ENCODE measurements at places on chromosomes 5 and 9. TPM values are rescaled to one million over a fixed set of nuclear protein-coding genes. Genes with fewer than 3 reads are reported as not detected.

SCGB3A2 gene
- polyA plus RNA-seq: 4.5 TPM

KLF4 gene
- polyA plus RNA-seq: 63.4 TPM

DNA sequence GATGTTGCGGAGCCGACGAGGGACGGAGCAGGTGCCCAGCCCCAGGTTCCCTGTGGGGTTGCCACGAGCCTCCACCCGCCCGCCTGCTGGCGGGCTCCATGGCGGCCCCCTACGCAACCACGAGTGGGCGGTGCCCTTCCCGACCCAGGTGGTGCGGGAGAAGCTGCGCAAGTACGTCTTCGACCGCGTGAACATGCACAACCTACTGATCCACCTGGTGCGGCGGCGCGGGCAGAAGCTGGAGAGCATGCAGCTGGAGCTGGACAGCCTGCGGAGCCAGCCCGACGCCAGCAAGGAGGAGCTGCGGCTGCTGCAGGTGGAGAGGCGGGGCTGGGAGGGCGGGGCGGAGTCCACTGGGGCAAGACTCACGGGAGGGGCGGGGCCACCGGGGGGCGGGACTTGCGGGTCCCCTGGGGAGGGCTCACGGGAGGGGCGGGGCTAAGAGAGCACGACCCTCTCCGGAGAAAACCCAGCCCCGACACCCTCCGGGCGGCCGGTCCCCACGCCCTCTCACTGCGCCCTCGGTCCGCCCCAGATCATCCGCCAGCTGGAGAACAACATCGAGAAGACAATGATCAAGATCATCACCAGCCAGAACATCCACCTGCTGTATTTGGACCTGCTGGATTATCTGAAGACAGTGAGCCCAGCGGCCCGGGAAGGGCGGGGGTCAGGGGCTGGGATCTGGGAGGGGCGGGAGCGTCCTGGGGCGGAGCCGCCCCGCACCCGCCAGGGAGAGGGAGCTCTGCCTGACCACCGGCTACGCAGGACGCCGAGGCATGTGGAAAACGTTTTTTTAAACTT is 3.9 kb downstream of the CCDC183 start:
- H3K4me1 ChIP-seq: no peaks in the 10 kb centered on the region
- H3K27ac ChIP-seq: peak overlapping the region; percentile 95
- peaks cover 3% of the 10 kb centered on the region for H3K27me3 ChIP-seq
- H3K36me3 ChIP-seq: no peaks in the 10 kb centered on the region
- peak overlapping the region; percentile 64 for H3K4me3 ChIP-seq

DNA sequence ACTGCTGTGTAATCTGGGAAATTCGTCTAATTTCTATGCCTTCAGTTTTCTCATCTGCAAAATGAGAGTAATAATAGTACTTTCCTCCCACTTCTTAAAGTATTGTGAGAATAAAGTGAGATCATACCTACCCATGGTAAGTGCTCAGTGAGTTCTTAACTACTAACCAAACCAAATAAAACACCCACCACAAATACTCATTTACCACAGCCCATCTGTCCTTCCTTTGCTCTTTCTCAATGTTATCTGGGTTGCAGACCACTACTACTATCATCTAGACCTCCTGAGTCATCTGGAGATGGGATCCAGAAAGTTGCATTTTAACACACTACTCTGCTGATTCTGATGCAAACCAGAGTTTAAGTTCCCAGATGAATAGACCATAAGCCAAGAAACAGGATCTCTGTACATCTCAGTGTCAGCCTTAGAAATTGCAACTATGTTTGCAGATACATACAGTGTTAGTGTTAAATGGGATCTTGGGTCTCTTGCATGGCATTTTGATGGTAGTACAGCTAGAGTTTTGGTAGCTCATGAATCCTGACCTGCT is 105.4 kb upstream of the ATP10B start:
- no peak overlapping the region for H3K4me3 ChIP-seq
- peaks cover 24% of the 10 kb centered on the region for H3K4me1 ChIP-seq
- no peaks in the 10 kb centered on the region for H3K27me3 ChIP-seq
- no peak overlapping the region for H3K27ac ChIP-seq
- no peaks in the 10 kb centered on the region for H3K36me3 ChIP-seq
- no peak for DNase-seq

DNA sequence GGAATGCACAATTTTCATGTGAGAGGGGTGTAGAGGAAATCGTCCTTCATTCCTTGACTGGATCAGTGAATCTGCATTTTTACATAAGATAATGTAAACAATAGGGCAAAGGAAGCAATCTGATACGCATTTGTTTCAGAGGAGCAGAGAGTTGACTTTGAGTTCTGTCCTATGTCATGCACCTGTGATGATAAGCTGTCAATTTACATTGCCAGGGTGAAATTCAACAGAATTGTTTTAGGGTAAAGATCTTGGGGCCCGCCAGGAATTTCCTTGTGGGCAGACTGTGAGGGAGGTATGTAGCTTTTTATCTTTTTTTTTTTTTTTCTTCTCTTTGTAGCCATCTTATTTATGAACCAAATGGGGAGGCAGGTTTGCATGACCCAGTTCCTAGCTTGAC is 58.3 kb upstream of the LARP1 start:
- no peak for DNase-seq
- H3K27ac ChIP-seq: no peak overlapping the region
- no peaks in the 10 kb centered on the region for H3K27me3 ChIP-seq
